T1000 (cell line): ENCODE measurements at places on chromosomes 6 and 20.

GRCh38 chr6:28506807-28507475 is 8.7 kb downstream of the GPX6 start:
- no peak for DNase-seq

DNA sequence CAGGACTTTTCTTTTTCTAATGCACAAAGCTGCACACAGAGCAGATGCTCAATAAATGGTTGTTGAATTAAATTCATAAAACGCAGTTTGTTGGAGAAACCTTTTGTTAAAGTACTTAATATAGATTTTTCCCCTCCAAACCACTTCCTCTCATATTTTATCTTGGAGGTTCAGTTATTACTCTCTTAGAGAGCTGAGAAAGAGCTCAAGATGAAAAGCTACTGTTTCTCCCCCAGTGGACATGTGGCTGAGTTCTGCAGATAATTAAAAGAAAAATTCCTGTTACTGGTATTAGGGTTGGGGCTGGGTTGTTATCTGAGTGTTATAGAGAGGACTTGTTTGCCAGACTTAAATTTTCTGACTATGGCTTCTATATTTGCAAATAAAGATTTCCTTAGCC is 294.0 kb downstream of the TBC1D7 start:
- no peak for DNase-seq

GRCh38 chr6:31622684-31623091 is 2.2 kb downstream of the PRRC2A start:
- no peak for DNase-seq

- DNase-seq: no peak
Measured at GRCh38 chr6:162728706-162729105, 932 bp downstream of the PACRG start.

GRCh38 chr6:87623248-87623647 is 33.3 kb downstream of the ORC3 start:
- no peak for DNase-seq
